A172 (cell line): ENCODE measurements at places on chromosomes 4 and X. TPM values are rescaled to one million over a fixed set of nuclear protein-coding genes. Genes with fewer than 3 reads are reported as not detected.
A peak's percentile ranks its signal among the peaks of the same experiment; 100 is the strongest.

DNA sequence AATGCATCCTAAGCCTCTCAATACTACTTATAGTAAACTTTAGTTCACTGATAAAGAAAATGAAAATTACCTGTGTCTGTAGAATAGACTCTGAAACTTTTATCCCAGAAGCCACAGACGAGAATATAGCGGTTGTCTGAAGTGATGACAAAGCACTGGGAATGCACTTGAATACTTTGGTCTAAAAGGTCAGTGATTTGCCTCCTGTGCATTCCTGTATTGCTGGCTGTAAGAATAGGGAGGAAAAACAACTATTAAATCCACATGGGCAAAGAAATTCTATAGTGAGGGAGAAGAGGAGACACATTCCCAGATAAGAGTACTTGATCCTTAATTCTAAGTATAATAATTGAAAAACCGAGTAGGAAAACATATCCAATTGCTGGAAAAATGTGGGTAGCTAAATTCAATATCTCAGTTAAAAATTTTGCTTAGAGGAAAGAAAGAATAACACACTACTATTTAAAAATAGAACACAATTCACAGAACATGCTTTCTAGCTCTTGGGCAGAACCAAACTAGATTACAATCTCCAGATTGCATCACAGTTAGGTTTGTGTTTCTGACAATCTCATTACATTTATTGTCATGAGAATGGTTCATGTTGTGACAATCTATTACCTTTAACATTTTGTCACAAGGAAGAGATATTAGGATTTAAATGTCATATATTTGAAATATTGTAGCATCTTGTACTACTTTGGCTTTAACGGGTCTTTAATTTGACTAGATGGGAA, 232.1 kb downstream of the DCLK2 start:
- DNase-seq = peak; percentile 16

Gene SOWAHD
- 0.72 TPM in 1 of 2 replicates, not detected in the other for total RNA-seq

- no peak for DNase-seq
Measured at GRCh38 chr4:170035845-170036244, 9.7 kb upstream of the MFAP3L start.

DNA sequence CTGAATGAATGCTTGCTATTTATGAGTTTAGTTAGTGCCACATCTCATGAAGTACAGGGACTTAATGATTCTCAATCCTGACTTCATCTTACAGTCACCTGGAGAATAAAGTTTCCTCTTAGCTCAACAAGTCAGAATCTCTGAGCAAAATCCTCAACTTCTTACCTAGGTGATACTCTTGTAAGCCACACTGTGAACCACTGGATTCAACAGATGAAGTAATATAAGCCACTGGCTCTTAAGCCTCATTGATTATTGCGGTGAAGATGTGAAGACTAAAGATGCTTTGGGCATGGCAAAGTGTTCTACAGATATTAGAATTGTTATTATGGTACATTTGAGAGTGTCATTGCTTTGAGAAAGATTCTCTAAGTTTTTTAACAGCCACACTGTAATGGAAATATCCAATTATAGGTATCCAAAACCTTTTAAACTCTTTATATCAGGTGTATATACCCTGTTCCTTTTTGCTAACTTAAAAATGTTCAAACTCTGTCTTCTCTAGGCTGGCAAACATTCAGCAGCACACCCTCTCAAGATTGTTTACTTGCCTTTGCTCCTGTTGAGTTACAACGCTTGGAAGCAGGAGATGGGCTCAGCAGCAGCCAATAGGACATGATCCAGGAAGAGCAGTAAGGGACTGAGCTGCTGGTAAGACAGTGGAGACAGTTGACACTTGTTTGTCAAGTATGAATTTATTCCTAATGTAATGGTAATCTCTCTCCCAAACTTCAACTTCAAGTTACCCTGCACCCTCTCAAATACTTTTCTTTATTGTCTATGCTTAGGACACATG, 43.4 kb downstream of the TET2 start:
- no peak for DNase-seq

- no peak for DNase-seq
Measured at GRCh38 chr4:159271856-159272255, 169.0 kb downstream of the RAPGEF2 start.

- DNase-seq = peak; percentile 54
Measured at GRCh38 chr4:103996064-103996463, 276.3 kb upstream of the TACR3 start.

Gene UBA1
- 169 and 174 TPM in 2 replicates for total RNA-seq

DNA sequence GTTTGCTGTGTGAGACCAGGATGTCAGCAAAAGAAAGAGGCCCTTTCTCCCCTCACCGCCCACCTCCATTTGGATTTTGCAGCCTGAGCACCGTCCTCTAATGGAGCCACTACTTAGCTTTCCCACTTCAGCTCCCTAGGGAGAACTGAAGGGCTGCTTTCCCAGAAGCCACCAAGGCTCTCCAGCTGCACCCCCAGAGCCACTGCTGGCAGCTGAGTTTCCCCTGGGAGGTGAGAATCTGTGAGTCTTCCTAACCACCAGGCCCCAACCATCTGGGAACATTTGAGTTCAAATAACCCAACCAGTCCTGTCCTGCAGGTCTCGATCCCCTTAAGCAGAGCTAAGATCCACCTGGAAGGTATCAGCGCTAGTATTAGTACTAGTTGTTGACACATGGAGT, 173.1 kb upstream of the USP9X start:
- DNase-seq = no peak

Gene TEX11
- total RNA-seq = 0.22 TPM in 1 of 2 replicates, not detected in the other

DNA sequence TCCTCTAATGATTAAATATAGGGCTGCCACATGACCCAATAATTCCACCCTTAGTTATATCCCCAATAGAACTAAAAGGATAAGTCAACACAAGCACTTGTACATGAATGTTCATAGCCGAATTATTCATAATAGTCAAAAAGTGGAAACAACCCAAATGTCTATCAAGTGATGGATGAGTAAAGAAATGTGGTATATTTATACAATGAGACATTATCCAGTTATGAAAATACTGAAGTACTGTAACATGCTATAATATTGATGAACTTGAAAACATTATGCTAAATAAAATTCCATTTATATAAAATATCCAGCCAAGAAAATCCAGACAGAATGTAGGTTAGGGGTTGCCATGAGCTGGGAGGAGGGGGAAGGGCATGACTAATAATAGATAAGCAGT, 436.7 kb upstream of the AADAT start:
- no peak for DNase-seq

- no peak for DNase-seq
Measured at GRCh38 chr4:107989162-107989536, 540 bp upstream of the HADH start.

Gene CXCL13
- total RNA-seq = not detected in 2 replicates

DNA sequence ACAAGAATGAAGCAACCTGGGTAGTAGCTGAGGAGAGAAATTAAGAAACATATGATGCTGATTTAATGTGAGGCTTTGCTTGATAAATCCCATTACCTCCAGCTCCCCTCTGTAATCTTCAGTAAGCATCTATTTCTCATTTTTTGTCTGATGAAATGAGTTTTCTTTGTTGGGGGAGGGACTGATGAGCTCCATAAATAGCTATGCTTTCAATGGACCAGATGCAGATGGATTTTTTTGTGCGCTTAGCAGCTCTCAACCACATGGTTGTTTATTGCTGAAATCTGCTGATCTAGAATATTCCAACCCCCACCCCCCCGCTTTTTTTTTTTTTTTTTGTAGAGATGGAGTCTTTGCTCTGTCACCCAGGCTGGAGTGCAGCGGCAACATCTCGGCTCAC, 1082.0 kb downstream of the RAPGEF2 start:
- no peak for DNase-seq

DNA sequence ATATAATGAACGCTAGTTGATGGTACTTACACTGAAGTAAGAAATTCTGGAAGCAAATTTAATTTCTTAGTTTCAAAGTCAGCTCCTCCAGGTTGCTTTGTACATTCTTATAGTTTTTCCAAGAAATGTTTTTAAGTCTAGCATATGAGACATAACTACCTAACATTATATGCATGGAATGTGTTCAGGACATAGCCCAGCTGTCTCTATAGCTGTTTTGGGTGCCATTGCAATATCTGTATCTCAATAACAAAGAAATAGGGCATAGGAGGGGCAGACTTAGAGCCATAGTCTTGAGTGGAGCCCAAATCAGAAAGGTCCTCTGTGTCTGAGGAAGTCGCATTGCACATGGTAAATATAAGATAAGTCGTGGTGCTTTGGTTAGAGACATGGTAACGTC, 143.4 kb downstream of the CBR4 start:
- DNase-seq = no peak

Gene HDX
- 3.5 and 9.0 TPM in 2 replicates for total RNA-seq

GRCh38 chrX:41276661-41277506, 57.1 kb upstream of the DDX3X start:
- no peak for DNase-seq

Gene FAM149A
- total RNA-seq = 5.6 and 7.3 TPM in 2 replicates

Gene TMEM47
- total RNA-seq = 0.12 and 0.76 TPM in 2 replicates

DNA sequence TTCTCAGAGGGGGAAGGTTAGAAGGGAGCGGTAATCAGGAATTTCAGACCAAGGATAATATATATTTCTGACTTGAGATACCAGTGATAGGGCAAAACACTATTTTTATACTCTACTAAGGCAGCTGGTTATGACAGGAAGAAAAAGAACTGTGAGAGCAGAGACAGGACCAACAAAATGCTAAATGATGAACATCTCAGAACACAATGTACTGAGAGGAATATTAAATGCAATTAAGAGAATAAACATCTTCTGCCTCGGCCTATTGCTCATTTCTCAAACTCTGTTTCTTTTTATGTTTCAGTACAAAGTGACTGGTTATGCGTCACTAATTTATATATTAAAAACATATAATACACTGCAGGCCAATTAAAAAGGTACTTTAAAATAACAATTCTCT, 122.0 kb upstream of the RLIM start:
- DNase-seq = no peak

DNA sequence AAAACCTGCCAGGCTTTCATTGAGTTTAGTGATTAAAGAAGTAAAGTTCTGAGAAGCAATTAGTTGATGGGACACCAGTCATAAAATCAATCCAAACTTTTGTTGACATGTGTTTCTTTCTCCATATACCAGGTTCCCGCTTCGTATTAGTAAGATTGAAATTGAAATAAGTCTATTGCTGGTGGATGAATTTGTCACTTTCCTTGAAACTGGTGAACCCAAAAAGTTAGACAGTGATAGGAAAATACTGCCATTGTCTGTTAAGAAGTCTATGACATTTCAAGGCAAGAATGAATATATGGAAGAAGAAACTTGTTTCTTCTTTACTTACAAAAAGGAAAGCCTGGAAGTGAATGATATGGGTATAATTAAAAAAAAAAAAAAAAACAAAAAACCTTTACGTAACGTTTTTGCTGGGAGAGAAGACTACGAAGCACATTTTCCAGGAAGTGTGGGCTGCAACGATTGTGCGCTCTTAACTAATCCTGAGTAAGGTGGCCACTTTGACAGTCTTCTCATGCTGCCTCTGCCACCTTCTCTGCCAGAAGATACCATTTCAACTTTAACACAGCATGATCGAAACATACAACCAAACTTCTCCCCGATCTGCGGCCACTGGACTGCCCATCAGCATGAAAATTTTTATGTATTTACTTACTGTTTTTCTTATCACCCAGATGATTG, at the start of gene CD40LG:
TSS of gene CD40LG (plus strand) at position 482 of the 684 bp plus-strand sequence. CDS start at position 573, 91 bp downstream.
- no peak for DNase-seq

DNA sequence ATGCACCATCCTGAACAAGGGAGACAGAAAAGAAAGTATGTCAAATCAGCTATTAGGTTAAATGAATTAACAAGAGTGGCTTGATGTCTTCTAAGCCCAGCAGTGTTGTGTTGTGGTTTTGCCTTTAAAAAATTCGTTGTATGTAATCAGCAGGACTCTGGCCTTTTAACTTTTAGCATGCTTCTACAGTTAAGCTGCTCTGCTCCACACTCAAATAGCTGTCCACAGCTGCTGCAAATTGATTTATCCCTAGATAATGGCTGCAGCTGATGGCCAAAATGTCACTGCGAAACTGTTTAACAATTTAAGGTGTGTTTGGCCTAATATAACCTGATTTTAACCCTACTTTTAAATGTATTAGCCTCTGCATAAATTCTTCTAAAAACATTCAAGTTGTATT, 85.8 kb downstream of the CXXC4 start:
- no peak for DNase-seq

Gene ADAM29
- not detected in 2 replicates for total RNA-seq

Gene GLRA2
- not detected in 2 replicates for total RNA-seq

GRCh38 chr4:1237981-1238675, 10.8 kb downstream of the CTBP1 start:
- DNase-seq = no peak

- DNase-seq = no peak
Measured at GRCh38 chr4:109278594-109279031, 23.8 kb downstream of the COL25A1 start.

DNA sequence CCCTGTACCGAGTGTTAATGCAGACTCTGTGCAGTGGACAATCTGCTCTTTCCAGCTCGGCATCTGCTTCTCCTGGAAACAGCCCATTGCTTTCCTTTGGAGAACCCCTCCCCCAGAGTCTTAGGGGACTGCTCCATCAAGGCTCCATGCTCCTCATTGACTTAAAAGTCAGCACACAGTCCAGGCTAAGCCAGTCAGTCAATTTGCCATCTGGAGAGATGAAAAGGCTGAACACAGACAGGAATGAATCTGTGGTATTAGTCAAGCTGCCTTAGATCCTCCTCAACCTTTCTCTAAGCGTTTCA, 20.3 kb downstream of the ATP8A1 start:
- no peak for DNase-seq

Gene NHSL2
- not detected in 2 replicates for total RNA-seq

Gene BEND2
- 1.4 and 2.6 TPM in 2 replicates for total RNA-seq

DNA sequence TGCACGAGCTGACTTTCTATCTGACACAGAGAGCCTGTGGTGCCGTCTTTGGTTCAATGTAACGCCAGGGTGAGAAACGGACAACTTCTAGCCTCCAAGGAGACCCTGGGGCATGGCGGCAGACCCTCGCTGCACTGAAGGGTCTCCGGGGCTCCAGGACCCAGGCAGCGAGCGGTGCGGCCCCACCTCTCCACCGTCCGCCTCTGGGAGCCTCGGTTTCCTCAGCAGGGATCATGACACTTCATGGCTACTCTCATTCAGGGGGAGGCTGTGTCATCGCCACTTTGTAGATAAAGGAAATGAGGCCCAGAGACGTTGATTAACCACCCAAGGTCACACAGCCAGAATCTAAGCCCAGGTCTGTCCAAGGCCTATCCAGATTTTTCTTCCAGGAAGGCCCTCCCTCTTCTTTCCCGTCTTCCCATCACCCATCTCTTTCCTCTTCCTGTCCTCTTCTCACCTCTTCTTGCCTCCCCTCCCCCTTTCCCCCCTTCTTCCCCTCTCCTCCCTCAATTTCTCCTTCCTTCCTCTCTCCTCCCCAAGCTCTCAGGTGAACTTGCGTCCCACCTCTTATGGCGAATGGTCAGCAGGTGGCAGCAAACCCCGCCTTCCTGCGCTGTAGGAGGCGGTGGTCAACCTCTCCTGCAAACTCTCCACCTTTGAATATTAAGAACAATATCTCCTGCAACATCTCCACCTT, 69.3 kb upstream of the HMX1 start:
- no peak for DNase-seq

GRCh38 chr4:26076000-26076587, 162.1 kb downstream of the SMIM20 start:
- peak; percentile 18 for DNase-seq

Gene HSFX4
- not detected in 2 replicates for total RNA-seq

Gene ZFX
- total RNA-seq = 35.0 and 45.7 TPM in 2 replicates

- DNase-seq = no peak
Measured at GRCh38 chr4:145320294-145320693, 139.9 kb upstream of the OTUD4 start.
